ENCODE measurements at places on chromosomes 2 and 18.
A peak's percentile ranks its signal among the peaks of the same experiment; 100 is the strongest.

DNA sequence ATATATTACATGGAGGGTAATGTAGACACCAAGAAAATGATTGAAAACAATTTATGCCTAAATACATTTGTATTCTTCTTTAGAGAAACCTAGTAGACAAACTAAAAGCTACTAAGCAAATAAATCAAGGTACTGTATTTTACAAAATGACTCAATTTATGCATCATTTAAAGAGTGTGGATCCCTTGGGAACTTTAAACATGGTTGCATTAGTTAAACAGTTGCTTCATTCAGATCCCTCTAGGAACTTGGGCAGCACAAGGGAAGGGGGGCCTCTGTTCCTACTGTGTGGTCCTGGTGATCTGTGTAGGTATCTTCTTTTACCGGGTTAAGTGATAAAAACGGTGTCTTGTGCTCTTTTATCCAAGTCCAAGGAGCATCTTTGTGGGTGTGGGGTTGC is 31.5 kb upstream of the ATP8B1 start:
- no peak for DNase-seq

DNA sequence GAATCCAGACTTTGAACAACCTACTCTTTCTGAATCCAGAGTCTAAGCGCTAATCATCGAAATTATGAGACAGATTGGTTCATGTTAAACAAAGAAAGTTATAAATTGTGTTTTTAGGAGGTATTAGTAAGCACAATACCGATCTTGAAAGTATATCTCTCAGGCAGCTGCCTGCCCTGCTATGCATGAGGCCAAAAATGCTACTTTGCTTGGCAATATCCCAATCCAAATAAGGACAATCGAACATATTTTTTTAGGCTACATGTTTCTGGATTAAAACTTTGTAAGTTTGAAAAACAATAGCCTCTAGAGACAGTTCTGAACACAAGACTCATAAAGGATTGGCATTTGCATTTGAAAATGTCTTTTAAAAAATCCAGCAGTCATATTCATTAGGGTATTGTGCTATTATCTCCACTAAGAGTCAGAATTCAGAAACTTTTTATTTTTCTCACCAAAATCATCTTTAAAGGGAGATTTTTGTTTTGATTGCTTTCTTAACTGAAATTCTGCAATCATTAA is 167.1 kb downstream of the PDE1A start:
- DNase-seq: peak; percentile 46

DNA sequence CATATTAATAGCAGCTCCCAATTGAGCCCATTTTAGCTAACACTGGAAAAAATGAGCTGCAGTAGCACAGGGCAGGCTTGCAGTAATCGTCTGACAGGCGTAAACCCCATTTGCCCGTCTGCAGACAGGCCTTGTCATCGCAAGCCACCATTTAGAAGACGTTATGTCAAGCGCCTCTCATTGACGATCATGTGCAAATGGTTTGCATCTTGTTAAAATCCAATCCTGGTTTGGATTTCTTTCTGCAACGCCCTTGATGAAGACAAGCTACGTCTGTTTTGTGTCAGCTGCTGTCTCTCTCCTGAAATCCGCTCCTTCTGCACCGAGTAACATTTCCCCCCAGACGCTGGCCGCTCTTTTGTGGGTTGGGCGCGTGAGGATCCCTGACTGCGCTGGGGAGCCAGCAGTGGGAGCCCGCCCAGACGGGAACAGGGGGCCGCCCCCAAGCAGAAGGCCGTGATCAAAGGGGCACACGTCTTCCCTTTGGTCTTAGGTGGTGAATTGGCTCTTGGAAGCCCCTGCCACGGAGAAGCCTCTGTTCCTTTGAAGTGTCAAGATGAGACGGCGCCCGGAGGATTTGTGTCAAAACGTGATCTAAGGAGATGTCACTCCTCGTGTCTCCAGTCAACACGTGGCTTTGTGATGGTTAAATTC is 84.2 kb upstream of the GPC1 start:
- DNase-seq: no peak

DNA sequence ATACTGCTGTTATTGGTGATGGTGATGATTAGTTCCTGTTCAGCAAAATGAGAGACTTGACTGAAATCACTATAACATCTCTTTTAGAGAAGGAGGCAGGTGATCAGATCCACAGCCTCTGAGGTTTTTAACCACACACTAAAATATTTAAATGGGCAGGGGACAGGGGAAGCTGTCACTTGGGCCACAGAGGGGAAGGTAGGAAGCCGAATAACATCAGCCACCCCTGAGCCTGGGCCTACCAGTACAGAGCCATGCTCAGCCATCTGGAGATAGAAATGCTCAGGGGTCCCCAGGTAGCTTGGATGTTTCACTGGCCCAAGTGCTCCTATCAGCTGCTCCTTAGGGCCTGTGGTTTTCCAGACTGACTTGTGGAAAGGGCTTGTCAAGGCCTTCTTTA is 122.3 kb downstream of the MRO start:
- DNase-seq: no peak

DNA sequence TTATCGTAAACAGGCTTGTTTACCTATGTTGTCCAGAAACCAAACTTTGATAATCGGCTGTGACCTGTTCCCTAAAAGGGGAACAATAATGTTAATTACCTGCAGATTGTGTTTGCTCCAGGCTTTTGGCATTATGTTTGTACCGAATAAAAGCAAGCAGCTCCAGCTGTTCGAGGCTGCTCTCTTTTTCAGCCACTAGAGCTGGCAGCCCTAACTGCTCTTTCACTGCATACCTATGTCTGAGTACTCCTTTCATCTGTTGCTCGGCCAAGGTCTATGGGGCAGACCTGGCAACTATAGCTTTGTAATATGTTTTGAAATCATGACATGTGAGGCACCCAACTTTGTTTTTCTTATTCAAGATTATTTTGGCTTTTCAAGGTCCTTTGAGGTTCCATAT is 77.8 kb upstream of the EHBP1 start:
- no peak for DNase-seq

- no peak for DNase-seq
These were observed 1.8 kb downstream of the RFTN2 start for GRCh38 chr2:197673606-197674005.

GRCh38 chr2:149629026-149629425 is 41.5 kb upstream of the MMADHC start:
- no peak for DNase-seq

DNA sequence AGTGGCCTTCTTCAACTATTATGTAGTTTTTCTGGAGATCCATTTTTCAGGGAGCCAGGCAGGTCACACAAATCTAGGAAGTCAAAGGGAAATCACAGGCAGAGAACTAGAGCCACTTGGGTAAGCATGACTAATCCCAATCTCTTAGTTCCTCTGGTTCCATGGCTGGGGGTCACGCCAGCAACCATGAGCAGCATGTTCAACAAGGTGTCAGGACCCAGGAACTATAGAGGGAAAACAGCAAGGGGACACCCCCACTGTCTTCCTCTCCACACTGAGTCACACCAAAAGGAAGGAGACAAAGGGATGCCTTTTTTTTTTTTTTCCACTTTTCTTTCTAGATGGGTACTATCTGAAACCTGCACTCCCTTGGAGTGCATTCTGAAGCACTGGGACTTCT is 250.9 kb downstream of the OTX1 start:
- DNase-seq: no peak

DNA sequence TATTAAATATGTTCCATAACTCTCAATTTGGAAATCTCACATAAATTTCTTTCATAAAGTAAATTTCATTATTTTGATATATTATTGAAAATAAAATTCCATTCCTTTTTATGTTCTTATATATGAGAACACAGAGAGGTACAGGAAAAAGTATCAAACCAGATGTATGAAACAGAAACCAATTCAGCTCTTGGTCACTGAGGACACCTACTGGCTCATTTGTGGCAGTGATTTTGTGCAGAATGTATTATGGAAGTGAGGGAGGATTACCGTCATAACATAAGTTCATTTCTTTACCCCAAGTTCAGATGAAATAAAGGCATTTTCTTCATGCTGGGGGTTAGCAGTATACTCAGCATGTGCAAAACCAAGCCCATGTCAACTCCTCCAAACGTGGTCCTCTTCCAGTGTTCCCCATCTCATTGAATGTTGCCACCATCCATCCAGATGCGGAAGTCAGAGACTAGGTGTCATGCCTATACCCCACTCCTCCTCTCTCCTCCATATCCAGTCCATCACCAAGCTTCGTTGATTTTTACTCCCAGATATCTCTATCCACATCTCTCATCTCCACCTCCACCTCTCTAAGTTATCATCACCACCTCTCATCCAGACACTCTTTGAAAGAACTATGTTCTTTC is 41.7 kb upstream of the MALL start:
- peak; percentile 68 for DNase-seq

DNA sequence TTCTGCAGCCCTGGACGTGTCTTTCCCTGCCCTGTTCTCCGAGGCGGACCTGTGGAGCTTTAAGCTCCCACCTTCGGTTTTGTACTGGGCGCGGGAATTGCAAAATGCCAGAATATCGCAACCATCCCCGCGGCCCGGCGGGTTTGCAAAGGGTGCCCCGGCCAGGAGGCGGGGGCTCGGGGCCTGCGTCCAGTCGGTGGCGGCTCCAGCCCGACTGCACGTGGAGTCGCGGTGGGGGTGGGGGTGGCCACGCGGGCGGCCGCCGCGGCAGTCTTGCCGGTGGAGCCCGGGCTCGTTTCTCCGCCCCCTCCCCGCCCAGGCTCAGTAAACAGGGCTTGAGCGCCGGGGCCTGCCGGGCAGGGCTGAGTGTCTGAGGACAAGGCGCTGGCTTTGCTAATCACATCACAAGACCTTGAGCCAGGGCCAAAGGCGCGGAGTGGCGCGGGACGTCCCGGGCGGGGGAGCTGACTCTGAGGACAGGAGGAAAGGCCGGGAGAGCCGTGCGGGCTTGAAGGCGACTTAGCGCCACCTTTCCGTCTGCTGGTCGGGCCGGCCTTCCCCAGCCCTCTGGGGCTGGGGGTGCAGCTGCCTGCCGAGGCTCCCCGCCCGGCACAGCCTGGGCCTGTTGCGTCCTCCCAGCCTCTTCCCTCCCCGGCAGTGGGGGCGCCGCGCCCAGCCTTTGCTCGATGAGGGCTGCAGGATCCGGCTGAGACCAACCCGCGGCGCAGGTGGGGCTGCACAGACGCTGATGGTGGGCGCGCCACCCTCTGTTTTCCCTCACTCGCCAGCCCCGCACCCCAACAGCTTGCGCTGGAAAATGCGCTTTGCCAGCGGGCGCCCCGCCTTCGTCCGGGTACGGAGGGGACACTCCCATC is 786 bp upstream of the ZFP36L2 start:
- DNase-seq: peak; percentile 74

DNA sequence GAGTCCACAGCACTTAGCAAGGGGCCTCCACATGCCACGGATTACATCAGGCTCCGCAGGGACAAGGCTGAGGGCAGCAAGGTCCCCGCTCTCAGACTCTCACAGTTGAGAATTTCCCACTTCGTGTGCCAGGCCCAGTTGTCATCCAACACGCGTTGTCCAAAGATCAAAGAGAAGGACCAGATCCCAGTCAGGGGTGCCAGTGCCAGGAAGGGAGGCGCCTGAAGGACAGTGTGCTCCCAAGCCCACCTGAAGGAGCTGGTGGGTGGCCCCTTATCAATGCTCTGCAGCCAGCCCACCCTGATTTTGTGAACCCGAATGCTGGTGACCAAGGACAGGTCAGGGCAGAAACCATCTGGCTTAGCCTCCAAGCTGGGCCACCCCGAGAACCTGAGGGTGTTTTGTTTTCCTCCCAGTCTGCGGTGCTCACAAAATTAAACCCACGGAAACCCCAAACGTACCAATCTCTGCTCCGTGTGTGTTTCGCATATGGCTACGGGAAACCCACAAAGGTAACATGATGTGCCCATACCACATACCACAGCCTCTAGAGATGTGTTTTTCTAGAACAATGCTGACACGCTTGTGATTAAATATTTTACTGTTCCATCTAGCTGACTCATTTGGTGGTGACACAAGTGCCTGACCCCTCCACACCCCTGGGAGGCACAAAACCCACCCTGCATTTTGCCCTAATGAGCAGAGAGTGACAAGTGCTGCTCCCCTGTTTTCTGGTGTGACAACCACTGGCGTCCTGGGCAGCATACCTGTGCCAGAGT is 24.5 kb downstream of the CRACDL start:
- peak; percentile 15 for DNase-seq

DNA sequence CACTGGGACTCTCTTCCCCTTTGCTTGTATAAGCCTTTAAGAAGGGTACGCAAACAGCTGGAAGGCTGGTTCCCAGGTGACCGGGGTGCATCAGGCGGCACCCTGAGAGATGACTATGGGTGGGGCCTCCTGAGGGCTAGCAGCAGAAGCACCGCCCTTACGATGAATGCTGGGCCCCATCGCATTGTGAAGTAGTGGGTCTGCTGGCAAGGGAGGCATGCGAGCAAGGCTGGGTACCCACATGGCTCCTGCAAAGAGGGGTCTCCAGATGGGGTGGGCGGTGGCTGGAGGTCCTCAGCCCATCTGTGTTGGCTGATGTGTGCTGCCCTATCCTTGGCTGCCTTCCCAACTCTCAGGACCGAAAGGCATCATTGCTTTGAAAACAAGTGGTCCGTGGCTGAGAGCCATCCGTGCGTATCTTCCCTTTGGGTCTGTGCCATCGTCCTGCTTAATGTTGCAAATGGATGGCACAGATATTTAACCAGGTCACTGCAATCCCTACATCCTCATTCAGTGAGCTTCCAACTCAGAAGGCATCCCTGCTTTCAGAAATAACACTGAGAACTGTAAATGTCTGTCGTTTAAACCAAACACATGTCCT is 83.5 kb upstream of the GPC1 start:
- no peak for DNase-seq

GRCh38 chr2:75517547-75518230 is 43.0 kb downstream of the EVA1A start:
- DNase-seq: no peak

DNA sequence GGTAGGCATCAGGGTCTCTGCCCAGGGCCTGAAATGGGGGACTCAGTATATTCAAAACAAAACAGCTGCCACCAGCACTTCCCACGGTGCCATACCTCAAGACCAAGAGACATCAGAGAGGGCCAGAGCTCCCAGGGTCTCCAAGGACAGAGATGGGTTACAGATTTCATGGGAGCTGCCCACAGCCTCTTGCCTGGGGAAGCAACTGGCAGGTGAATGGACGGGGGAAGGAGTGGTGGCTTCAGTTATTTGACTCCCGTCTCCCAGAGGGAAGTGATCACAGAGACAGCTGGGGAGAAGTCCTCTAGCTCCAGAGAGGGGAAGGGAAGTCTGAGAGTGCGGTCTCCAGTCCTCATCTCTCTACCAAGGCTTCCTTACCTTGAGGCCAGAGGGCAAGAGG is 15.8 kb upstream of the SFXN5 start:
- DNase-seq: no peak

- DNase-seq: no peak
These were observed 317.6 kb downstream of the GALR1 start for GRCh38 chr18:77567205-77567604.

- no peak for DNase-seq
These were observed 13.8 kb upstream of the TBR1 start for GRCh38 chr2:161402297-161402696.
